ENCODE measurements at places on chromosomes 6 and 20. TPM values are rescaled to one million over a fixed set of nuclear protein-coding genes. Genes with fewer than 3 reads are reported as not detected.
A peak's percentile ranks its signal among the peaks of the same experiment; 100 is the strongest.

- DNase-seq, result no peak
Measured at GRCh38 chr20:49420292-49420691, 62.2 kb downstream of the KCNB1 start.

- no peak for DNase-seq
Measured at GRCh38 chr6:16136621-16137450, 8.0 kb downstream of the MYLIP start.

DNA sequence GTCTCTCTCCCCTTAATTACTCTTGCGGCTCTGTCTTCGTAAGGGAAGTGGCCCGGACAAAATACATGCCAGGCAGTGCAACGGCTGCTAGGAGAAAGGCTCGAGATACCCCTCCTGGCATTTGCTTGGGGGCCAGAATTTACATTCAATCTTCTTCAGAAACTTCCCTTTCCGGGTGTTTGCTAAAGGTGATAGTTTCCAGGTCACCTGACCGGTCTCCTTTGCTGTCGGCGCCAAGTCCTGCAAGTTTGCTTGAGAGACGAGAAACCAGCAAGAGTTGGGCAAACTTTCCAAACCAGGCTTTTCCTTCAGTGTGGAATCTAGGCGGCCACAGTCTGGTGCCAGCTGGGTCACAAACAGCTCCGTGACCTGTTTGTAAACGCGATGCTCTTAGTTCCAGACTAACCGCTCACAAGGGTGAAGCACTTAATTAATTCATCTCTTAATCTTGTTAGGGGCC, 563 bp upstream of the SRSF3 start:
- DNase-seq, result peak; percentile 66

- no peak for DNase-seq
Measured at GRCh38 chr20:49904440-49905214, 10.7 kb downstream of the SPATA2 start.

DNA sequence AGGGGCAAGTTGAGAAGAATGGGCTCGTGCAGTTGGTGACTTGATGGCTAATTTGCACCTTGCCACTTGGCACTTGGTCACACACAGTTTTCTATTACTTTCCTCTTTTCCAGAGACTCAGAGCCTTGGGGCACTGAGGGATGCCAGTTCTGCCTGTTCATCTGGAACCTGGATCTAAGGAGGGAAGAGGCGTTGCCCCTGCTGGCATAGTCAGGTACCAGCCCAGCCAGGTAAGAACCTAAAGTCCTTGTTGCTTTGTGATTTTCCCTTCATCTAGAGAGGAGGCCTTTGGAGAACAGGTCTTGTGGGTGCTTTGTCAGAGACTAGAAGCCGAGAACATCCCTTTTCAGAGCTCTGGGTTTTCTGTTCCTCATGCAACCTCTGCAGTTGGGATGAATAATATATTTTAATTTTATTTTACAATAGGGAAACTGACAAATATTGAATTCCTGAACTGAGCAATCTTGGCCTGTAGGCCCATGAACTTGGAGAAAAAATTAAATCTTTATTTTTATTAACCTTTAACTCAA, 11.4 kb downstream of the SYTL3 start:
- no peak for DNase-seq

GRCh38 chr6:45461486-45461885, 83.8 kb upstream of the SUPT3H start:
- no peak for DNase-seq

GRCh38 chr20:12079490-12079889, 161.8 kb downstream of the BTBD3 start:
- no peak for DNase-seq

GRCh38 chr6:137217801-137218472, 1.2 kb downstream of the IFNGR1 start:
- DNase-seq, result no peak

GRCh38 chr6:31037169-31037568, 26.9 kb downstream of the MUC22 start:
- no peak for DNase-seq

DNA sequence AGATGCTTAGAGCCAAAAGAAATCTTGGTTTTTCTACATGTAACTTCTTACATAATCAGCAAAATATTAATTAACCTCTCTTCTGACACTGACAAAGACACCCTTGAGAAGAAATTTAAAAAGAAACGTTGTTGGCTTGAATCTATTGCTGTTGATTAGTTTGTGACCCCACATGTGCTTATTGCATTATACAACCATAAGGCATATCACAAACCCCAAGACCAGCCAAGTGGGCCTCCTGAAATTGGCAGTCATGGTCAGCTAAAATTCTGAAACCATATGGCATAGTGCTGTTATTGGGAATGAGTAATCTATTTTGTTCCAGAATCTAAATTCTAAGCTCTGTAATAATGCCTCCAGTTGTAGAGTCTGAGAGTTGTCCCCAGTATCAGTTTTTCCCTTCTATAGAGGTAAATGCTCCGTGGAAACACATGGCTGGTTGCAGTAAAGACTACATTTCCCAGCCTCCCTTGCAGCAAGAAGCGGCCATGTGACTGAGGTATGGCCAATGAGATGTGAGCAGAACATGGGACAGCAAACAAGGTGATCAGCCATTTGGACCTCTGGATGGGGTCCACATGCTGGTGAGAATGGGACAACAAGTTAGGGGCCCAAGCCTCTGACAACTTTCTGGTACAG, 42.3 kb upstream of the PTPN1 start:
- DNase-seq, result no peak

DNA sequence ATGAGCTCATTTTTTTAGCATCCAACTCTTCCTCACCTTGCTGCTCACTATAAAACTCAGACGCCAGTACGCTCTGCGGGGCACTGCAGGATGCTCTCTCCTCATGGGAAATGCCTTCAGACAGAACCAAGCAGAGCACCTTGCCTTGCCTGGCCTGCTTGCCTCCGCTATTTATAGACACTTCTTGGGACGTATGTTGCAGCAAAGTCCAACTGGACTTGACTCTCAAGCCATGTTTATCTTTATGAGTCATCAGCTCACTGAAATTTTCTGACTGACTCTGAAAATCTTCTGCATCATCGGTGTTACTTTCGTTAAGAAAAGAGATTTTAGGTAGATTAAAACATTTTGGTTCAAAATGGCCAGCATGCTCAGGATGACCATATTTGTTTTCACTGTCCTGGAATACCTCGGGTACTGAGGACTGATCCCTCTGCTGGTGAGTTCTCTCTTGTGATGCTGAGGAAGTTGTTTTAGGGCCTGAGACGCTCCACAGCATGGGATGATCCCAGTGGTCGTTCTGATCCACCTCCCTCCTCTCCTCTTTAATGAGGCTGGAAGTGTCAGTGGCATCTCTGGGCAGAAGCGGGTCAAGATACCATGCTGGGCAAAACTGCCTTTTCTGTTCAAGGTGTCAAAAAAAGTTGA, 204.5 kb downstream of the KIF16B start:
- no peak for DNase-seq

DNA sequence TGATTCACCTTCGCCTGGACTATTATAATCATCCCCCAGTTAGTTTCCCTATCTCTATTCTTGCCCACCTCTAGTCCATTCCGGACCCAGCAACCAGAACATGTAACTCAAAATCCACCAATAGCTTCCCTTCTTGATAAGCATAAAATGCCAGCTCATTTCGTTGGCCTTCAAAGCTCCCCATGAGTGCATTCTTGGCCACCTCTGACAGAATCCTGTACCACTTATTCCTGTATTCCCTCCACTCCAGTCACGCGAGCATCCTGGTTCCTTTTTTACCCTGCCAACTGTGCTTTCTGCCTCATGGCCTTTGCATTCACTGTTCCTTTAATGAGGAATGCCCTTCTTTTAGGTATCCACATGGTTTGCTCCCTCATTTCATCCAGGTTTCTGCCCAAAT, 36.7 kb downstream of the CYP24A1 start:
- DNase-seq, result no peak

DNA sequence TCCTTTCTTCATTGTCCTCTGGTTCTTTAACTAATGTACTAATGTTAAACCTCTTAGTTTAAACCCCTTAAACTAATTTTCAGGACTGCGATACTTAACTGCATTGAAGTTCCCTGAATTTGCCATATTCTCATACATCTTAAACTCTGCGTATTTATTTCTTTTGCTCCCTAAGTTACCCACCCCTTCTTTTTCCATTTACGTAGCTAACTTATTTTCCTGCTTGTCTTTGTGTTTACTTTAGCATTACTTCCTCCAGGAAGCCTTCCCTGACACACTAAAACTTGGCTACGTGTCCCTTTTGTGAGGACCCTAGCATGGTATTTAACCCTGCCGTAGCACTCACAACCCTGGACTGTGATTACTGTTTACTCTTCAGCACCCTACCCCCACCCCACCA, 79.0 kb downstream of the UBR2 start:
- DNase-seq, result no peak

GRCh38 chr6:20204512-20204894, 7.8 kb downstream of the MBOAT1 start:
- DNase-seq, result no peak

GRCh38 chr6:94570581-94570980, 1006.8 kb upstream of the MANEA start:
- DNase-seq, result no peak

GRCh38 chr6:139939189-139939979, 564.9 kb upstream of the CITED2 start:
- no peak for DNase-seq

DNA sequence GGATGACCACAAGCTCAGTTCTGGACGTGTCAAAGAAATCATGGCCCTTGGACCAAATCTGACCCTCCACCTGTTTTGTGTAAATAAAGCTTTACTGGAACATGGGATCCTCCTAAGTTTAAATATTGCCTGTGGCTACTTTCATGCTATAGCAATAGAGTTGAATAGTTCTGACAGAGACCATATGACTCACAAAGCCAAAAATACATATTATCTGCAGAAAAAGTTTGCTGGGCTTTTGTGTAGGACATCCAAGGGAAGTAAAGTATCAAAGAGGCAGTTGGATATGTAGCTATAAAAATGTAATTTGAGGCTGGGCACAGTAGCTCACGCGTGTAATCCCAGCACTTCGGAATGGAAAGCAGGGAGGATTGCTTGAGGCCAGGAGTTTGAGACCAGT, 78.9 kb downstream of the TOX2 start:
- DNase-seq, result no peak

DNA sequence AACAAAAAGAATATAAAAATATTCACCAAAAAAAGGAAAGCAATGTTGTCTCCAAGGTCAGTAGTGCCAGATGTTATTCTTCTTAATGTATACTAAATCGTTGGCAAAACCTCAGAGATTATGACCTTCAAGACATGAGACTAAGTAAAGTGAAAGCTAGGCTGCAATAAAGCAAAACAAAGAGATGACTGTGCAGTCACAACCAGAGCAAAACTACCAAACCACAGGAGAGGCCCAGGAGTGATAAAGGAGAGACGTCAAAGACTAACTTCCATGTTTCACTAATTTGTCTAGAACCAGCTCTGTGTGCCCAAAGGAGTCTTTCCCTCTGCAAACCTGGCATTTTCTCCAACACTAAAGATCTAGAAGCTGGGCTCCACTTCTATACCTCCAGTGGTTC, 155.9 kb upstream of the POU3F2 start:
- no peak for DNase-seq

The SLC22A3 gene
- not detected for total RNA-seq

The ELOVL4 gene
- total RNA-seq, result 3.9 TPM

The ID4 gene
- not detected for total RNA-seq

The LHFPL5 gene
- not detected for total RNA-seq

The MYCT1 gene
- not detected for total RNA-seq

The BEND3 gene
- total RNA-seq, result 6.5 TPM

The KCNK16 gene
- not detected for total RNA-seq

The FGD2 gene
- total RNA-seq, result 9.3 TPM

The CCN5 gene
- total RNA-seq, result not detected

The HTR1B gene
- not detected for total RNA-seq

The LAMA5 gene
- 1.9 TPM for total RNA-seq

The OPN5 gene
- not detected for total RNA-seq

The METTL24 gene
- not detected for total RNA-seq

The GRM1 gene
- not detected for total RNA-seq

The FOXF2 gene
- not detected for total RNA-seq

All from natural killer cell treated with Interleukin-12 subunit alpha and Interleukin-12 subunit beta and Interleukin-15 and Interleukin-18, amount 100 ng/mL, for 72 hours (primary cell).